Activated CD4-positive, alpha-beta T cell treated with anti-CD3 and anti-CD28 coated beads for 36 hours (primary cell): ENCODE measurements at places on chromosomes 1 and 21. TPM values are rescaled to one million over a fixed set of nuclear protein-coding genes. Genes with fewer than 3 reads are reported as not detected.

DNA sequence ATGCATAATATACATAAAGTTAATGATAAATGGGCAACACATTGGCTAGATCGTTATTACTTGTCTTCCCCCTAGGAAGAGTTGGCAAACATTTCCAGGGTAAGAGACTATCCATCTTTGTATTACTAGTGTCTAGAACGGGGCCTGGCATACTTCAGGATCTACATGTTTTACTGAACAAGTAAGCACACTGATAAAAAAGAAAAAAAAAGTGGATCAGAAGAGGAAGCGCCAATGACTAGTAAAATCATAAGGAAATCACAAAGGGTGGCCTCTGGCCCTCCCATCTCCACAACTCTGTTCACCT, 482 bp downstream of the TM2D1 start:
- DNase-seq: no peak

DNA sequence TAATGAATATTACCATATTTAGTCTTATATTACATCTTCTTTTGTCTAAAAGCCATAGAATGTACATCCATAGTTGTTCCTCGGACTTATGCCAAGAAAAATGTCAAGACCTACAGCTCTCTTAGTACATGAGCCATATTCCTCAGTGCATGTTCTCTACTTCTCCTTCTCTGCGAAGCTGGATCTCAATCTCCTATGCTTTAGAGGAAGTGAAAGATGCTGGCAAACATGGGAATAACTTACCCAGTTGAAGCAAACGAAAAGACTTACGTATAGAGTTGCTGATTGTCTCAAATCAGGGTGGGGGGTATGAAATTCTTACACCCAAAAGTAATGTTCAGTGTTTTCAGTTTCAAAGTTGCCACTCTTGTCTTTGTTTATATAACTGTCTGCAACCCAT, 32.7 kb downstream of the OR13G1 start:
- DNase-seq: no peak

GRCh38 chr21:45470087-45470515, 65.1 kb downstream of the COL18A1 start:
- no peak for DNase-seq

Gene PLA2G2F
- not detected for total RNA-seq

Gene OLFML3
- 0.11 TPM for total RNA-seq

DNA sequence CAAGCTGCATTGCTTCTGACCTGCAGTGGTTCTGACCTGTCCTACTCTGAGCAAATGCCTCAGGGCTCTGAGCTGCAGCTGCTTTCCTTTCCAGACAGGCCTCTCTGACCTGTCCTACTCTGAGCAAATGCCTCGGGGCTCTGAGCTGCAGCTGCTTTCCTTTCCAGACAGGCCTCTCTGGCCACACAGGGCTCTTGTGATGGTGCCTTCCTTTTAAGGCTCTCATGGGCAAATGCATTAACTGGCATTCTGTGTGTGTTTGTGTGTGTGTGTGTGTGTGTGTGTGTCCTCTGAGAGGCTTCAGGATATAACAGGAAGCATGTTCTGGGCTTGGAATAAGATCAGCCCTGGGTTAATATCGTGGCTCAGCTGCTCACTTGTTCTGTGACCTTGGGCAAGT, 131.3 kb downstream of the NTPCR start:
- no peak for DNase-seq

DNA sequence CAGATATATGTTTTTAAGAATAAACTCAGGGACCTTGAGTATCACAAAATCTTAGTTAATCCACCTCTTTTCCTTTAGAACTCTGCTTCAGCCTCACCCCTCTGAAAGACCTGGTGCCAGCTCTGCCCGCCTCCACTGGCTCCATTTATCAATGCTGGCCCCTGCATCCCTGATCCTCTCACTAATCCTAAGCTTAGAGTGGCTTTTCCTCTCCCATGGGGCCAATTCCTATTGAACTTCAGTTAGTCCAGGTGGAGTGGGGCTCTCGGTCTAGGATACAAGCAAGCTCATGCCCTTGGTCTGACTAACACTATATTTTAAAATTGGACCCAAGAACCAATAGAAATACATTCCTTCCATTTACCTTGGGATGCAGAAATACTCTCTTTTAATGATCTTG, 87.0 kb downstream of the RGS7 start:
- DNase-seq: no peak

DNA sequence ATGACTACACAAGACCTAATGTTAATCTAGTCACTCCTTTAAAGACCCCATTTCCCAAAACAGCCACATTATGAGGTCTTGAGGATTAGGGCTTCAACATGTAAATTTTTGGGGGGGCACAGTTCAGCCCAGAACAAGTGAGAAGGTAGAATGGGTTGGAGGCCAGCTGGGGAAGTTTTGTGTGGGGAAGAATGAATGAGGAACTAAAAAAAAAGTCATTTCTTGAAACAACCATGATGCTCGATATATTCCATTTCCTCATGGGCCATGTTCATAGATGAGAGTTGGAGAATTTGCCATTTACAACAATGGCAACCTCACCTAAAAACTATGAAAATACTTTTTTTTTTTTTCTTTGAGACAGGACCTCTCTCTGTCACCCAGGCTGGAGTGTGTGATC, 14.5 kb downstream of the NLRP3 start:
- DNase-seq: no peak

DNA sequence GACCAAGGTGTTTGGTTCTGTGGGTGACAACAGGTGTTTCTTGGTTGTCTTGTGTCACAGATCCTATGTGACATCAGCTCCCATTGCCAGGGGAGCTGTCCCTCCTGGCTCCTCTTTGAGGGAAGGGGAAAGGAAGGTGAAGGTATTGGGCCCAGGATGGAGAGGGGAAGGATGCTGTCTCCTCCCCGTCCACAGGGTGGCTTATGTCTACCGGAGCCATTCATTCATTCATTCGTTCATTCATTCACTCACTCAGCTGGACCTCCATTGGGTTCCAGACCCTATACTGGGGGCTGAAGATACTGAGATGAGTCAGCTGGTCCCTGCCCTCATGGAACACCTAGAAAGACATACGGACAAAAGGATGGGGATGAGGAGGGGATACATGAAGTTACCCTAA, 38.9 kb downstream of the EPHB2 start:
- DNase-seq: no peak

DNA sequence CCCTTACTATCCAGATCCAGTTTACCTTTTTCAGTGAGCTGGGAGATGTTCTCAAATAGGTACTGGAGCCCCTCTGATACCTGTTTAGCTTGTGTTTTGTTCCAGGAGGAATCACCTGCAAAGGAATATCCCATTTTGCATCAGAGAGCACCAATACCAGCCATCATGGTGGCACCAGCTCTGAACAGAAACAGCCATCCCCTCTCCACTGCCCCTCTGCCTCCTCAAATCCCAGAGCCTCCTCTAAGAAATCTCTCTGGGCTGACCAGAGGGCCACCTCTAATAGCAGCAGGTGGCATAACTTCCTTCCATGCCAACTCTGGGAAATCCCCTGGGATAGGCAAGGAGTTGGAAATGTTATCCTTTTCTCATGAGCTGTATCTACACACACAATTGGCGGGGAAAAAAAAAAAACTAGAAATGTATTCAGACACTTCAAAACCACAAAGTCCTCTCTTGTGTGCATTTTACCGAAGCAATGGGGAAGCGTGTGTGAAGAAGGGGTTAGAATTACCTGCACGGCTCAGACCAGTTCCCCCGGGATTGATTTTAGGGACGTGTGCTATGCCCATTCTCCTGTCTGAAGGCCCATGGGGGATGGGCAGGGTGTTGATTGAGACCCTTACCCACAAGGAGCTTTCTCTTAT, 2.4 kb downstream of the PGLYRP4 start:
- no peak for DNase-seq

DNA sequence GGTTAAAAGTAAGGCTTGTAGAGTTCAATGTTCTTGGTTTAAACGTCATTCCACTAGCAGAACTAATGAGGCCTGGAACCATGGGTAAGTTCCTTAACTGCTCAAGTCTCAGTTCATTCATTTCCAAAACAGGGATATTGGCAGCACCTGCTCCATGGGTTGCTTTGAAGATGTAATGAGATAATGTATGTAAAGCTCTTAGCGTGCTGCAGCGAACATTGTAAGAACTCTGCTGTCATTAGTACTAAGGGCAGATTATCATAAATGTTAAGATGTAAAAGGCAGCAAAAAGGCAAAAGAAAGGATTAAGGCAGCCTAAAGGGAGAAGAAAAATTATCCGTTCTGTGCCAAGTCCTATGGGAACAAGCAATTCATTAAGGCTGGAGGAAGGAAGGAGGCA, 129.1 kb upstream of the NGF start:
- DNase-seq: no peak

- DNase-seq: no peak
Observed at GRCh38 chr1:182215764-182216163, 154.3 kb upstream of the ZNF648 start.

Gene METTL13
- 52.9 TPM for total RNA-seq

GRCh38 chr21:45747233-45747766, 103.8 kb downstream of the PCBP3 start:
- no peak for DNase-seq

DNA sequence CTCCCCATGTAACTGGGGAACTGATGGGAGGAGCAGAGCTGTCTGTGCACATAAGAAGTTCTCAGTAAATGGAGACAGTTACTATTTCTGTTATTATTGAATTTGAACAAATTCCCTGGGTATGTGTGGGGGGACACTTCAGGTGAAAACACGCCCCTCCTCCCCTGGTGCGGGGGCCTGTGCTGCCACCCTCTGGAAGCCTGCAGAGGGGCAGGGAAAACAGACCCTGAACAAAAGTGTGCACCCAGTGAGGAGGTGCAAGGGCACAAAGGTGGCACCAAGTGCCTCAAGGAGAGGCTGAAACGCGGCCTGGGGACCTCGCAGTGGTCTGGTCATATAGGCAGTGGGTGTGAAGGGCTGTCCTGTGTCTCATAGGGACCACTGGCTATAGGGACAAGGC, 18.2 kb upstream of the NADK start:
- DNase-seq: peak; percentile 24

Gene CFAP141
- total RNA-seq: not detected

Gene RBM11
- 5.1 TPM for total RNA-seq

DNA sequence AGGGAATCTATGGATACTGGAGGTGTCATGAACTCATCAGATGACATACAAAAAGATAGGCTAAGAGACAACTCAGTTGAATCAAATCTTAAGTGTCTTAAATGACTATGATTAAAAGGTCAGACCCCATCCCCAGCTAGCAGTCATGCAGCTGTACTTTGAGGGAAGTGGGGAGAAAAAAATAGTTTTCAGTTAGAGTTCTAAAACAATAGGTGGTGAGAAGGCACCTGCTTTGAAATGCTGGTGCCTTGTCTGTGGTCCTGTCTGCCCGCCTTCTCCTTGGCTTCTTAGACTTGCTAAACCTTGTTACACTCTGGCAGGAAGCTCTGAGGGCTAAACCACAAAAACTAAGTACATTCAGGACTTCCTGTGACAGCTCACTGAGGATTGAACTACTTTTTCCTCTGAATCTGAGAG, 15.3 kb downstream of the CD2 start:
- peak; percentile 86 for DNase-seq

GRCh38 chr1:96660051-96660450, 61.5 kb upstream of the PTBP2 start:
- no peak for DNase-seq

Gene S100A3
- not detected for total RNA-seq

- no peak for DNase-seq
Observed at GRCh38 chr21:29091033-29091432, 17.6 kb upstream of the CCT8 start.

DNA sequence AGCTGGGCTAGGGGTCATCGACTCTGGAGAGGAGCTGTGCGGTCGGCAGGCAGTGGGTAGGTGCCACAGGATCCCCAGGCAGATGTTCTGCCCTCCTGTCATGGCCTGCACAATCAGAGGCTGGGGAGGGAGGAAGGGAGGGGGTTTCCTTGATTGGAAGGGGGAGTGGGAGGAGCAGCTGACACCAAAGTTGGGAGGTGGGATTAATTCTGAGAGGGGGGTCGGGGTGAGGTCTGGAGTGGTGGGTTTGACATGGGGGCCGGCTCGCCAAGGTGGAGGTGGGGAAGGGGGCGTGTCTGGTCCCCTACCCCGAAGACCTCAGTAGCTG, 651 bp upstream of the HPCA start:
- DNase-seq: no peak

GRCh38 chr1:200971955-200972711, 51.4 kb downstream of the KIF21B start:
- DNase-seq: peak; percentile 78

GRCh38 chr21:42254651-42255601, 36.0 kb downstream of the ABCG1 start:
- no peak for DNase-seq

GRCh38 chr1:67752306-67752705, 67.3 kb downstream of the GADD45A start:
- no peak for DNase-seq

Gene GLIS1
- total RNA-seq: not detected

Gene RGSL1
- total RNA-seq: not detected

DNA sequence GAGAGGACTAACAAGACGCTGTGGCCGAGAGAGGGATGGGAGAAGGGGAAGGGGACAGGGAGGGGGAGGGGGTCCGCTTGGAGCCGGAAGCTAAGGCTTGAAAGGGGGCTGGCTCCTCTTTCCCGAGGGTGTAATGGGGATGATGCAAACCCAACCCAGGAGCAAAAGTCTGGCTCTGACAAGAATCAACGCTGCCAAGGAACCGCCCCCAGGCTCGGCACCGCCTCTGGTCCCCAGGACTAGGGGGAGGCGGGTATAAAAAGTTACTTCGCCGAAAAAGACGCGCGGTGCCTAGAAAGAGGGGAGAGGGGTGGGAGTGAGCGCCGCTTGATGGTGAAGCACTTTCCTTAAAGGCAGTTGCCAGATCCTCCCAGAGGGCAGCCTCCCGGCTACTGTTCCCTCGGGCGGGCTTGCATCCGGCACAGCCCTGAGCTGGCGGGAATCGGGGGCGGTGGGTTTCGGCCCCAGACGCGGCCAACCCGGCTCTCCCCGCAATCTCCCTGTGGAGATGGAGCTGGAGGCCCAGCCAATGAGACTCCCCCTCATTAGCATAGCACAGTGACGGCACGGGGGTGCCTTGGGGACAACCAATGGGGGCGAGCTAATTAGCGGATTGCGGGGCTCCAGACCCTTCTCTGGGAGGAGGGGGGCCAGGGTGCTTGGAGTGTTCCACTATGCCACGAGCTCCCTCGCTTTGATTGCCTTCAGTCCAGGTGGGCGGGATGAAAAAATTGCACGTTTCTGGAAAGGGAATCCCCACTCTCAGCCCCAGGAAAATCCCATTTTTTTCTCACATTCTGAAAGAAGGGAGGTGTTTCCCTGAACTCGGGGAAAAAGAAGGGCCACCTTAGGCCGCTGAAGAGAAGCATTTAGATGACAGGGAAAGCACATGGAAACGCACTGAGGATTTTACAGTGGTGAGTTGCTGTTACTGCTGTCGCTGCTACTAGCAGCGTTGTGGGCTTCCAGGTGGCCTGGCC, at the start of gene KCNT2:
KCNT2 (minus strand) TSS at position 51 of the 980 bp plus-strand sequence. CDS start 131 bp downstream, outside the sequence.
- DNase-seq: peak; percentile 23

- DNase-seq: no peak
Observed at GRCh38 chr1:36570006-36570405, 87.3 kb upstream of the CSF3R start.

- no peak for DNase-seq
Observed at GRCh38 chr1:82299056-82299455, 498.3 kb downstream of the ADGRL2 start.

DNA sequence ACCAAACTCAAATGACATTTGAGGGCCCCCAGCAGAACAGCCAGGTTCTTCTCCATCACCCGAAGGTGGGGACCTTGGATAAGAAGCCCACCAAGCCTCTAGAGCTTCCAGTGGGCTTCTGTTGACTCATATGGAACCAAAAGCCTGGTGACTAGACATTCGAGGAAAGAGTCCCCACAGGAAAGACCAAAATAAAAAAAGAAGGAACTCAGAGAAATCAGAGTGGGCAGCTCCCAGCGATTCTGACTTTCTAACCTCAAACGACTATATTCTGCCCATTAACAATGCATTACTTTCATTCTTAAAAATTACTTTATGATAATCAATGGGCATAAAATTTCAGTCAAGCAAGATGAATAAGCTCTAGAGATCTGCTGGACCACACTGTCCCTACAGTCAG, 9.6 kb upstream of the CHIT1 start:
- no peak for DNase-seq
